ENCODE measurements at places on chromosomes 16 and 17. TPM values are rescaled to one million over a fixed set of nuclear protein-coding genes. Genes with fewer than 3 reads are reported as not detected.
A peak's percentile ranks its signal among the peaks of the same experiment; 100 is the strongest.

GRCh38 chr16:84486551-84487235 lies 17.8 kb downstream of the MEAK7 start:
- H3K36me3 ChIP-seq = peaks cover 81% of the 10 kb centered on the region
- H3K4me3 ChIP-seq = no peak overlapping the region
- peak; percentile 19 for DNase-seq
- H3K27me3 ChIP-seq = no peaks in the 10 kb centered on the region
- H3K4me1 ChIP-seq = no peaks in the 10 kb centered on the region
- no peak overlapping the region for H3K27ac ChIP-seq

DNA sequence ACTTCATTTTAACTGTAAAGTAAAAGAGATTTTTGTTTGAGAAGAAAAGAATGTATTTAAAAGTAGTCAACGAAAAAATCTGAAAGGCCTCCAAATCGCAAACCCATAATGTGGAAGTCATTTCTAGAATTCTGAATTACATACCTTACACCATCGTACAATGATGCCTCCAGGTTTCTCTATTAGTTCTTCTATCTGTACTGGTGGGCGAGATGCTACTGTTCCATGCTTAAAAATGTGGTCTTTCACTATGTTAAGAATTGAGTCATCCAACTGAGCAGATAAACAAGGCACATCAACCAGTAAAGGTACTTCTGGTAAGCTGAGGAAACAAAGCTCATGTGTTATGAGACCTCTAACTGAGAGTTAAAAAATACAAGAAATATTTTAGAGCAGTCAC lies 28.5 kb downstream of the CRLF3 start:
- no peaks in the 10 kb centered on the region for H3K27me3 ChIP-seq
- DNase-seq = no peak
- peaks cover 25% of the 10 kb centered on the region for H3K36me3 ChIP-seq
- H3K4me1 ChIP-seq = no peaks in the 10 kb centered on the region

- peaks cover 50% of the 10 kb centered on the region for H3K4me1 ChIP-seq
- H3K4me3 ChIP-seq = no peak overlapping the region
- no peaks in the 10 kb centered on the region for H3K36me3 ChIP-seq
- DNase-seq = no peak
- H3K27ac ChIP-seq = peak overlapping the region; percentile 93
Observed at GRCh38 chr17:1574697-1575471, 12.3 kb upstream of the PITPNA start.

DNA sequence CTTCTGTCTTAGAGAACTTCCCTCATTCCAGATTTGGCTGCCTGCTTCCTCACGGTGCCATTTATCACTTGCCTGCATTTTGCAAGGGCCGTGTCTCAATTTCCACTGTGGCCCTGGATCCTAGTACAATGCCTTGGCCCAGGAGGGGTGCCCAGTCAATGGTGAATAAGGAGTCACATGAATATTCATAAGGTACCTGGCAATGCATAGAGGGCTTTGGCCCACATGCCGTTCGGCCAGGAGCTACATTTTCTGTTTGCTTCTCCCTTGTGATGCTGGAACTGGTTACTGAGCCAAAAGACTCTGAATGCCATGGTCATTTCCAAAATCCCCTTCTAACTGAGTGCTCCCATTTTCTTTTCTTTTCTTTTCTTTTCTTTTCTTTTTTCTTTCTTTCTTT lies 4.8 kb upstream of the PIRT start:
- peak; percentile 7 for DNase-seq
- no peaks in the 10 kb centered on the region for H3K36me3 ChIP-seq
- H3K4me1 ChIP-seq = peaks cover 28% of the 10 kb centered on the region
- no peak overlapping the region for H3K4me3 ChIP-seq

DNA sequence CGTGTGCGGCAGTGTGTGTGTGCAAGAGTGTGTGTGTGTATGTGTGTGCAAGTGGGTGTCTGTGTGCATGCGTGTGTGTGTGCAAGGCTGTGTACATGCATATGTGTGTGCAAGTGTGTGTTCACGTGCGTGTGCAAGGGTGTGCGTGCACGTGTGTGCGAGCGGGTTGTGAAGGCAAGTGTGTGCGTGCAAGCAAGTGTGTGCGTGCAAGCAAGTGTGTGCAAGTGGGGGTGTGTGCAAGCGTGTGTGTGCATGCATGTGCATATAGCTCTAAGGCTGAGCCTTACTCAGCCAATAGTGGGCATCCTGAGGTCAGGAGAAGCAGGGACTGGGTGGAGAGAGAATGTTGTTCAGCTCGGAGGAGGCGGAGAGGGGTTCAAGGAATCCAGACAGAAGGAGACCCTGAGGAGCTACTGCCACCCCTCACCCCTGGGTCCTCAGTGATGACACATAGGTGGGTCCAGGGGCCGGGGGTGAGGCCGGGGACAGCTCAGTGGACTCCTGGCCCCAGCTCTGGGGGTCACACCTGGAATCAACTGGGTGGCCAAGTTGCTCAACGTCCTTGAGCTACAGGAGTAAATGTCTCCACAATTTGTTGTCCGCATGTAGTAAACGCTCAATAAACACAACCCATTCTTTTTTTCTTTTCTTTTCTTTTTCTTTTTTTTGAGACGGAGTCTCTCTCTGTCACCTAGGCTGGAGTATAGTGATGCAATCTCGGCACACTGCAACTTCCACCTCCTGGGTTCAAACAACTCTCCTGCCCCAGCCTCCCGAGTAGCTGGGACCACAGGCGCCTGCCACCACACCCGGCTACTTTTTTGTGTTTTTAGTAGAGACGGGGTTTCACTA lies 1.8 kb downstream of the PRR29 start:
- peaks cover 27% of the 10 kb centered on the region for H3K4me1 ChIP-seq
- H3K4me3 ChIP-seq = no peak overlapping the region
- no peaks in the 10 kb centered on the region for H3K27me3 ChIP-seq
- no peak overlapping the region for H3K27ac ChIP-seq
- peaks cover 4% of the 10 kb centered on the region for H3K36me3 ChIP-seq

GRCh38 chr16:56870276-56870888 lies 5.4 kb downstream of the SLC12A3 start:
- no peak for DNase-seq
- no peaks in the 10 kb centered on the region for H3K36me3 ChIP-seq
- no peaks in the 10 kb centered on the region for H3K27me3 ChIP-seq
- H3K4me1 ChIP-seq = peaks cover 9% of the 10 kb centered on the region
- H3K4me3 ChIP-seq = no peak overlapping the region

DNA sequence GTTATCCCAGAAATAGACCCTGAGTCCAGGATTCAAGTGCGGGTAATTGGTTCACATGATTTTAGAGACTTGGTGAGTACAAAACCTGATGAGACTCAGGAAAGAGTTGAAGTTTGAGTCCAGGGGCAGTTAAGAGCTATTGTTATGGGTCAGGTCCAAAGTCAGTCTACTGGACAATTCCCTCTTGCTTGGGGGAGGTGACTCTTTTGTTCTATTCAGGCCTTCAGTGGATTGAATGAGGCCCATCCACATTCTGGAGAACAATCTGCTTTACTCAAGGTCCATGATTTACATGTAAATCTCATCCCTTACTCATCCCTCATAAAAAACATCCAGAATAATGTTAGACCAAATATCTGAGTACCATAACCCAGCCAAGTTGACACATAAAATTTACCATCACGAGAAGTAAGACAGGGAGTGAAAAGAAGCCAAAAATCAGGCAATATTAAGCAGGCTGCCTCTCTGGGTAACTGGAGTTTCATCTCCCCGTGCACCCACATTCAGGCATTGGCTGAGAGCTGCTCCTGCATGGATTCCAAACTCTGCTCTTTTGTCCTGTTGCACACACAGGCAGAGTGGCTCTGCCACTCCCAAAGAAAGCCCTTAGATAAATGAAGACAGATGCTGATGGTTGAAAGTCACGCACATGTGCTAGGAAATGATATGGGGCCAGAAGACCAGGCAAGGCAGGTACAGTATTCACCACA lies 156.0 kb upstream of the SALL1 start:
- H3K27me3 ChIP-seq = no peaks in the 10 kb centered on the region
- H3K4me3 ChIP-seq = no peak overlapping the region
- H3K4me1 ChIP-seq = no peaks in the 10 kb centered on the region
- no peaks in the 10 kb centered on the region for H3K36me3 ChIP-seq

GRCh38 chr16:51949282-51949681 lies 597.7 kb downstream of the TOX3 start:
- DNase-seq = peak; percentile 23
- H3K4me1 ChIP-seq = no peaks in the 10 kb centered on the region
- H3K4me3 ChIP-seq = no peak overlapping the region
- H3K27ac ChIP-seq = no peak overlapping the region
- H3K27me3 ChIP-seq = no peaks in the 10 kb centered on the region

DNA sequence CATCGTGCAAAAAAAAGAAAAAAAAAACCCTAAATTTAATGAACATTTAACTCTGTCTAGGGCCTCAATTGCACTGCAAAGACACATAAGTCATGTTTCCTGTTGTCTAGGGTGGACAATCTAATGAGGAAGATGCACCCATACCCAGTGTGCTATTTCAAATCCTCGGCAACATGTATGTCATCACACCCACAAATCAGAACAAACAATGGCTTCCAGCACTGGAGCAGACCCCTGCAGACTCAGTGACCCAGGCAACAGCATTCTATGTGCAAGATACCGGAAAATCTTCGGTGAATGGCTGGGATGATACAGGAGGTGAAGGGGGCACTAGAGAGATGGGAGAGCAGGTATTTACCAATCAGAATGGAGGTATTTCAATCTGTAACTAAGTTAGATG lies 221.7 kb upstream of the XYLT1 start:
- no peaks in the 10 kb centered on the region for H3K4me1 ChIP-seq
- no peak overlapping the region for H3K4me3 ChIP-seq
- H3K36me3 ChIP-seq = no peaks in the 10 kb centered on the region

DNA sequence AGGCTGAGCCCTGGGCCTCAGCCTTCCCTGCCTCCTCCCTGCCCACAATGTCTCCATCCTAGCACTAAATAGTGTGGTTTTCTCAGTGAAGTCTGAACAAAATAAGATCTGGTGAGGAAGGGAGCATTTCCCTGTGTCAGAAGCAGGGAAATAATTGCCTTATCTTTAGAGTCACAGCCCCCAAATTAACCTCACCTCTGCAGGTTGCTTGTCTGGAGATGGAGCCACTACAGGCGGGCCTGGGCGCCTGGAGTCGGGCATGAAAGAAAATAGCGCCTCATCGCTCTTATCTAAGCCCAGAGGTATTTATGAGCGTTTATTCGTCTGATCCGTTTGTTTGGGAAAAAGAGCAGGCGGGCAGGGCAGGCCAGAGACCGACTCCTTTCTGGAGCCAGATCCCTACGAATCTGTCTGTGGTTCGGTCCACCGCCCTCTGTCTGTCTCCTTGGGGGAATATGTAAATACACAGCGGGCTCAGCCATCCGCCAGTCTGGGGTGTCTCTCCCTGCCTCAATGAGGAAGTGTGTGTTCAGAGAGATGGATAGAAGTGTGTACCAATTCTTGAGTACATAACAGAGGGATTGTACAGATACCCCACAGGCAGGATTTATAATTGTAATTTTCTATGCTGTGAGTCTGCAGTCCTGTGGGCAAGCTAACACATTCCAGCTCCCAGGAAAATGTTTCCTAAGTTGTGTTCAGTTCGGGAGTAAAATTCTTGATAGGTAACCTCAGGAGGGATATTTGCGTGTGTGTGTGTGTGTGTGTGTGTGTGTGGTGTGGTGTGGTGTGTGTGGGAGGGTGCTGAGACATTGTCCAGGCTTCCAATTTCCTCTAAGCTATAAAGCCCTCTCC lies 4.3 kb downstream of the HOXB6 start:
- H3K4me3 ChIP-seq = no peak overlapping the region
- DNase-seq = no peak
- peaks cover 100% of the 10 kb centered on the region for H3K27me3 ChIP-seq
- peaks cover 75% of the 10 kb centered on the region for H3K4me1 ChIP-seq

DNA sequence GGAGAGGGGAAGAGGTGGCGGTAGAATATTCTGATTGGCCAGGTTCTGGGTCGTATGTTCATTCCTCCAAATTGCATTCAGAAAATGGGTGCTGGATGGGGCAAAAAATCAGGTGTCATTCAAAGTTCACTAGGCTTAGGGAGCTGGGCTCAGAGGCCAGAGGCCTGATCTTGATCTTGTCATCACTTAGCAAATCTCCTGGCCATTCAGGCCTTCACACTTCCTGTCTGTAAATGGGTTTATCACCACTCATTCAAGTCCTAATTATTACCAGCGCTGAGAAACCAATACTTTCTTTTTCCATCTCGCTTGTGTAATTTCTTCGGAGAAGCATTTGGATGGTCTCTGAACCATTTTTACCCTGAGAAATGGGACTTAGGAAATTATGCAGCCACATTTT lies 50.8 kb downstream of the BMERB1 start:
- no peak overlapping the region for H3K27ac ChIP-seq
- no peaks in the 10 kb centered on the region for H3K36me3 ChIP-seq
- no peak overlapping the region for H3K4me3 ChIP-seq

DNA sequence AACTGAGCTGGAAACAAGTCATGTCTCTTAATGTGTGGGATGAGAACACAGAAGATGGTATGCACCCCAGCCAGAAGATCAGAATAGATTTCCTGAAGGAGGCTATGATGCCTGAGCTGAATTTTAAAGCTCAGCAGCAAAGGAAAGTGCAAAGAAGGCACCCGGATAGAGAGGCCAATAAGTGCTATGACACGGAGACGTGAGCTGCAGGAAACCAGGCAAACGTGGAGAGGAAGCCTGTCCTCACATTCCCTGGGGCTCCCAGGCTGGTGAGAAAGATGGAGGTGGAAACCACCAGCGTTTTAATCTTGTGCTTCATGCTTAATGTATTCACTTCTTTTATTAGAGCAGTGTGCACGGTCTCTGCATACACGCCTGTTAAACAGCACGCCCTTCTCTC lies 302.1 kb downstream of the HAPSTR1 start:
- H3K4me3 ChIP-seq = no peak overlapping the region
- no peak overlapping the region for H3K27ac ChIP-seq
- no peaks in the 10 kb centered on the region for H3K27me3 ChIP-seq
- H3K4me1 ChIP-seq = peaks cover 9% of the 10 kb centered on the region
- no peaks in the 10 kb centered on the region for H3K36me3 ChIP-seq

DNA sequence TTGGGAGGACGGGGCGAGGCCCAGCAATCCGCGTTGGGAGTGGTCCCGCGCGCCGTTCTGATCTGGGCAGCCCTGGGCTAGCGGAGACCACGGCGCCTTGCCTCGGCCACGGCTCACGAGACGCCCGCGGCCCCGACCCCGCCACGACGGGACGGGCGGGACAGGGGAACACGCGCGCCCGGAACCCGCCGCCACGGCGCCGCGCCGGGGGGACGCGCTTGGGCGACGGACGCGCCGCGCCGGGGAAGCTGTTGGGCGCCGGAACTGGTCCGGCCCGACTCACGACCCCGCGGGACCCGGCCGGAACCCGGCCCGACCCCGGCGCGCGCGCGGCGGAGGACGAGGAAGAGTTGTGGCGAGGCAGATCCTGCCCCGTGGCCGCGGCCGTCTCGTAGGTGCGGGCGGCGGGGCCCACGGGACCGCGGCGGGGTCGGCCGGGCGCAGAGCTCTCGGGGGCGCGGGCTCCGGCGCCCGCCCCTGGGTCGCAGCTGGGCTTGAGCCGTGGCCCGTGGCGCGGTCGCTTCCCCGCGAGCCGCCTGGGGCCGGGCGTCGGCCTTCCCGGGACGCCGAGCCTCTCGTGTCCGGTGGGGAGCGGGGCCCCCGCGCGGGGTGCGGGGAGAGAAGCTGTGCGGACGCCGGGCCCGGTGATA lies at the start of gene ACSF3:
Gene ACSF3, plus strand, starts transcription at position 251 of the 650 bp plus-strand sequence. CDS start 6,830 bp downstream, outside the sequence.
- H3K4me1 ChIP-seq = peaks cover 76% of the 10 kb centered on the region
- DNase-seq = peak; percentile 81
- peak within 1 kb of the TSS; percentile 90 for H3K4me3 ChIP-seq
- peak within 1 kb of the TSS; percentile 89 for H3K27ac ChIP-seq

GRCh38 chr17:63039342-63039741 lies 73.3 kb downstream of the TANC2 start:
- peak; percentile 37 for DNase-seq
- H3K4me3 ChIP-seq = no peak overlapping the region
- H3K4me1 ChIP-seq = peaks cover 25% of the 10 kb centered on the region
- no peak overlapping the region for H3K27ac ChIP-seq

The WFIKKN2 gene
- total RNA-seq = 0.37 TPM

The TUBB3 gene
- total RNA-seq = 0.29 TPM

The C16orf74 gene
- total RNA-seq = not detected

The ASB16 gene
- total RNA-seq = not detected

The MRPL12 gene
- 3.5 TPM for total RNA-seq

Measured in stomach (tissue), 19 donors.